ENCODE measurements at places on chromosomes 2 and 18.

DNA sequence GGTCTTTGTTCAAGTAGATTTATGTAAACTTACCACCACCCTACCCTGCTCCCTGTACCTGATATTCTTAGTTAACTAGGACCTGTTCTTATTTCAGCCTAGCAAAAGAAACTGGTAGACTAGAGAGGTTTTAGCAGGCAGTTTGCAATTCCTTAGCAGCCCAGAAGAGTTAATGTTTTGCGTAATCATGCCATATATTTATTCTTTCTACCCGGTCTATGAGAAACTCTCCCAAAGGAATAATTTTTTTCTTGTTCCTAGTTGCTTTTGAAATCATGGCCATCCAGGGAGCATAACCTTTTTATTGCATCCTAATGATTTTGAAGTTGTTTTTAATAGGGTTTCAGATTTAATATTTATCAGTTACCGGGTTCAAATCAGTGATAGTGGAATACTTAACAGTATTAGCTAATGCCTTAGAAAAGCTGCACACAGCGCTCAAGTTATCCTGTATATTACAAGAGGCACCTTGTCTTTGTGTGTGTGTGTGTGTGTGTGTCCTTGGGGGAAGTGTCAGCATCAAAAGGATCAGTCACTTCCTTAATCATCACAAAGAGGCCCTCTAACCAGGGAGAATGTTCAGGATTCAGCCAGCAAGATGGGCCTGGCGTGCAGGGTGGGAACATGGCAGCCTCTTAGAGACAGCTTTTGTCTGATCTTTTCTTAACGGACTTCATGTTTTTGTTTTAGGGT, 52.9 kb downstream of the CABLES1 start:
- DNase-seq = no peak

GRCh38 chr2:36697424-36698066, 1.0 kb downstream of the VIT start:
- no peak for DNase-seq

DNA sequence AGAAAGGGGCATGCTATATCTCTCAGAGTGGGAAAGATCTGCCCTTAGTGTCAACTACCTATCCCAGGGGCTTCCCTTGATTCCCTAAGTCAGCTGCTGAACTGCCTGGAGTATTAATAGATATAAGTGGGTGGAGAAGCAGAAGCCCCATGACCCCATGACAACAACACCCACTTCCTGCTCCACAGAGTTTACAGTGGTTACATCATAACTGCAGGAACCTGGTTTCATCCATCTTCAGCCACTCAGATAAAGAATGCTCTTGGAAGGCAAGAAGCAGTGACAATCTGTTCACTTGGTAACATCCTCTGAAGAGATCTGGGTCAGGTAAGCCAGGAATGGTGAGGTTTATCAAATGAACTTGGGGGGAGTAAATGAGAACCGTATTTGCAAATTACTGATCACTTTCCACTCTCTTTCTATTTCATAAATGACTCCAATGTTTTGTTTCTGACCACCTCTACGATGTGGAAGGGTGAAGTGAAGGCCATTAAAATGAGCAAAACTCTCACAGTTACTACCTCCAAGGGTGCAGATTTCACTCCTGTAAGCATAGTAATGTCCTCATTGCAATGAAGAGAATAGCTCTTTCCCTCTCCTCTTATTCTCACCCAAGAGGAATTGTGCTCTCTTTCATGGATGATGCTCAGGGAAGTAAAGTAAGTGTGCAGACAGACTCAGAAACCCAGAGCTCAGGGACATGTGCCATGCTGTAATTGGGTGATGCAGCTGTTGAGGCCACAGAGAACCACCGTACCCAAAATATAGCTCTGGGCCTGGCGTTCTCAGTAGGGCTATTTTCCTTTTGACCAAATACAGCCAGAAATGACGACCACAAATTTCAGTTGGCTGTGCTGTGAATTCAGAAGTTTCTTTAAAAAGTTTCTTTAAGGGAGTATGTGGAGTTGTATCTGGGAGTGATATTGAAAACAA, 192.8 kb upstream of the APCDD1 start:
- no peak for DNase-seq

DNA sequence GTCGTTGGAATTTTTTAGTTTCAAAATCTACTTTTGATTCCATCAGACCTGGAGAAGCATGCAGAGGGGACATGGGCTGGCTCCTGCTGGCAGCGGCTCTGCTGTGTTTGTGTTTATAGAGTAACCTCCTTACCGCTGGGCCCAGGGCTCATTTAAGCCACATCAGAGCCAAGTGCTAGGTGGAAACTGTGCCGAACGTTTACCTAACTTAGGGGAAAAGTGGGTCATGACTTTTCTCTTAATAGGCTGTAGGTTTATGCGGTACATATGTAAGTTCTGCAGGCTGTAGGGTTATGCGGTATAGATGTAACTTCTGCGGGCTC, 17.7 kb downstream of the CNDP2 start:
- DNase-seq = no peak

GRCh38 chr2:21301871-21302455, 178.2 kb downstream of the TDRD15 start:
- DNase-seq = no peak

DNA sequence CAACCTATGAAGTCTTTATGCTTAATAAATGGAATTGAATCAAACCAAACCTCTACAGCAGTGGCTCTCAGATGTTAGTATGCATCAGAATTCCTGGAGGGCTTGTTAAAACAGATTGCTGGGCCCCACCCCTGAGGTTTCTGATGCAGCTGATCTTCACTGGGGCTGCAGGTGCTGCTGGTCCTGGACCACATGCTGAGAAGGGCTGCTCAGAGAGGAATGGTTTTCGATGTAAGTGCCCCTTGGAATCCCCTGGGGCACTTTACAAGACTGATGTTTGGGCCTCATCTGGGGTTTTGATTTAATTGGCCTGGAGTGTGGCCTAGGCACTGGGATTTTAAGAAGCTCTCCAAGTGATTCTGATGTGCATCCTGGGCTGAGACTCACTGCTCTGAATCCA, 403.8 kb upstream of the HS6ST1 start:
- no peak for DNase-seq

DNA sequence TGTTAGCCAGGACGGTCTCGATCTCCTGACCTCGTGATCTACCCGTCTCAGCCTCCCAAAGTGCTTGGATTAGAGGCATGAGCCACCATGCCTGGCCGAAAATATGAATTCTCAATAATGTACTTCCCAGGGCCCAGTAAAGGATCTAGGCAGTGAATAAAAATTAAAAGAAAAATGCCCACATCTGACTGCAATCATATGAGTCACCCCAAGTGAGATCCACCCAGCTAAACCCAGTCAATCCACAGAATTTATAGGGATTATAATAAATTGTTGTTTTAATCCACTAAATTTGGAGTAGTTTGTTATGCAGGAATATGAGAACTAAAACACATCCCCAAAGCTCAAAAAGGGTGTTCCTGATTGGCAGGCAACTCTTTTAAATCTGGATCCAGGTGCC, 93.5 kb upstream of the STK39 start:
- no peak for DNase-seq

GRCh38 chr2:64595397-64596176, 58.1 kb downstream of the SERTAD2 start:
- DNase-seq = no peak
